ENCODE measurements at places on chromosomes 3 and 15.

DNA sequence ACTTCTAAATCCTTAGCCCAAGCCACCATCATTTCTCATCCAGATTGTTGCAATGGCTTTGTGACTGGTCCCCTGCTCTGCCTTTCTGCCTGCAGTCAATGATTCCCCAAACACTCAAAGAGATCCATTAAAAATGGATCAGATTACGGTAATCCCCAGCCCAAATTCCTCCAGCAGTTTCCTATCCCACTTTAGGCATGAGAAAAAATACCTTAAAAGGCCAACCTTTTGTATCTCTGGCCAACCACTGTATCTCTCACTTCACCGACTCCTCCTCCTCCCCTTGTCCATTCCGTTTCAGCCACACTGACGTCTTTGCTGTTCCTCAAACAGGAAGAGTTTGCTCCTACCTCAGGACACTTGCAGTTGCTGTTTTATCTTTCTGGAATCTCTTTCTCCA, 20.9 kb upstream of the IL1RAP start:
- no peak for DNase-seq

DNA sequence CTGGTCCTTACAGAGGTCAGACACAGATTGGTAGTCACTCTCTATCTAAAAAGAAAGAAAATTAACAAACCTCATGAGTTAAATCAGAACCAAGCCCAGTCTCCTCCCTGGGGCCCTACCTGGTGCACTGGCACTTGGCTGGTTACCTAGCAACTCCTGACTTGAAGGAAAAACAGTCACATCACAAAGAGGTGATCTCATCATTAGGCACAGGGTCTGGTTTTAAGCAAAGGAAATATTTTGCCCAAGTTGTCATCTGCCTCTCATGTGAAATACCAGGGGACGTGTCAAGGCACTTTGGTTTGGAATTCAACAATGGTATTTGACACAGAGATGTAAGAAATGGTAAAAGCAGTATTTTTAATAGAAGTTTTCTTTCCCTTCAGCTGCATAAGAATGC, 47.7 kb upstream of the FMN1 start:
- DNase-seq = no peak

GRCh38 chr3:152323834-152324233, 55.1 kb downstream of the MBNL1 start:
- no peak for DNase-seq

- DNase-seq = no peak
Measured at GRCh38 chr3:11455956-11456355, 183.8 kb downstream of the ATG7 start.

- DNase-seq = no peak
Measured at GRCh38 chr3:171314341-171314740, 145.9 kb downstream of the TNIK start.
